ENCODE measurements at places on chromosomes 5 and 9. TPM values are rescaled to one million over a fixed set of nuclear protein-coding genes. Genes with fewer than 3 reads are reported as not detected.

LECT2 gene
- total RNA-seq, result not detected

RAPGEF1 gene
- 49.5 TPM for total RNA-seq

CBY3 gene
- not detected for total RNA-seq

CNOT8 gene
- total RNA-seq, result 68.4 TPM

MTAP gene
- total RNA-seq, result 22.2 TPM

IFNB1 gene
- not detected for total RNA-seq

PCDHGB3 gene
- total RNA-seq, result 1.4 TPM

STC2 gene
- total RNA-seq, result 0.88 TPM

Measured in adrenal gland (tissue), 19 donors.